SK-N-SH (cell line): ENCODE measurements at places on chromosomes 1 and 21. TPM values are rescaled to one million over a fixed set of nuclear protein-coding genes. Genes with fewer than 3 reads are reported as not detected.

GRCh38 chr1:171852272-171852671 is 11.0 kb downstream of the DNM3 start:
- no peak for DNase-seq
- no peaks in the 10 kb centered on the region for H3K36me3 ChIP-seq
- H3K27ac ChIP-seq, result no peak overlapping the region
- no peak overlapping the region for H3K4me3 ChIP-seq

DNA sequence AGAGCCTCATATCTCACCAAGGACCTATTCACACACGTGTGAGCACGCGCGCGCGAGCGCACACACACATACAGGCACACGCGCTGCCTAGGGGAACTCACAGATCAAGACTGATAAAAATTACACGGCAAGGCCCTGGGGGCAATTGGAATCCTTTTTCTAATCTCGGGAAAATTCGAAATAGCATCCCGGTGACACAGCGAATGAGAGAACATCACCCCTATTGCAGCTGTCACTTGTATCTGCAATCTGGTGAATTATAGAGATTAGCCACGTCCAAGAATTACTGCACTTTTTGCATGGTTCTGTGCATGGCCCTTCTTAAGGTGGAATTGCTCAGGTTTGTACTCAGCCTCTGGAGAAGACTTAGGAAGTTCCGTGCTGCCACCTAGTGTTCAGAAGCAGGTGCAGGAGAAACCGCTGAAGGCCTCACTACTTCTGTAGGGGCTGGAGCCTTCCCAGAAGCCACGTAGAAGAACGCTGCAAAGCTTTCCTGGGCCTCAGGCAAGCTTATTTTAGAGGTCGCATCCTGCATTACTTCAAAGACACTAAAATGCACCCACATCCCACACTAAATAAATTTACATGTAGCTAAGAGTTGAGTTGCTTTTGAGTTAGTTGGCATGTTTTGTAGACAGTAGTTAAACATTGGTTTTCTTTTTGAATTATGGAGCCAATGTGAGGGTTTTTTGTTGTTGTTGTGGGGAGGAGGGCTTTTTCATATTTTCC is 229.2 kb upstream of the CAMK1G start:
- no peaks in the 10 kb centered on the region for H3K36me3 ChIP-seq
- no peaks in the 10 kb centered on the region for H3K27me3 ChIP-seq
- peak; percentile 68 for DNase-seq
- no peak overlapping the region for H3K4me3 ChIP-seq
- H3K27ac ChIP-seq, result no peak overlapping the region

Gene PTPRF
- 67.6 and 72.7 TPM in 2 replicates for polyA plus RNA-seq

Gene IL19
- not detected in 2 replicates for polyA plus RNA-seq

Gene LDLRAD2
- polyA plus RNA-seq, result 0.02 TPM in 1 of 2 replicates, not detected in the other

DNA sequence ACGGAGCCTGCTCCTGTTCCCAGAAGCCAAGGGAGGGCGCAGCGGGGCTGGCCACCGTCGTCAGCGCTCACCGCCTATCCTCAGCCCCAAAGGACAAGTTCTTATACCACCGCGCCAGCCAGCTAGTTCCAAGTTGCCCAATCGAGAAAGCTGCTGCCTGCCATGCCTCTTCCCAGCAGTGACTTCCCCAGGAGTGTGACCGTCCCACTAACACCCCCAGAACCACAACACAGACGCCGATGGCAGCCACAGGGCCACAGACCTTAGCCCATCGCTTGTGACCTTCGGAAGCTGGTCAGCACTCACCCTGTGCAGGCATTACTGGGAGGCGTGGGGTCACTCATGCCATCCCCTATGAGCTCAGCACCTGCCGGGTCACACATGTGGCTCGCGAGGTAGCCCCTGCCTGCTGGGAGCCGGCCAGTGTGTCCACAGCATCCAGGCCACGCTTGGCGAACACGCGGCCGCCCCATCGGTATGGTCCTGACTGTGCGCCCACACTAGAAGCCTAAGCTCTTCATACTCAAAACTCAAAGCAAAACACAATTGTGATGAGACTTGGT is 20.1 kb downstream of the NADK start:
- DNase-seq, result no peak
- peaks cover 61% of the 10 kb centered on the region; the same call in 1 of the 2 replicates for H3K36me3 ChIP-seq
- no peak overlapping the region for H3K27ac ChIP-seq
- H3K4me3 ChIP-seq, result no peak overlapping the region
- no peaks in the 10 kb centered on the region for H3K27me3 ChIP-seq

DNA sequence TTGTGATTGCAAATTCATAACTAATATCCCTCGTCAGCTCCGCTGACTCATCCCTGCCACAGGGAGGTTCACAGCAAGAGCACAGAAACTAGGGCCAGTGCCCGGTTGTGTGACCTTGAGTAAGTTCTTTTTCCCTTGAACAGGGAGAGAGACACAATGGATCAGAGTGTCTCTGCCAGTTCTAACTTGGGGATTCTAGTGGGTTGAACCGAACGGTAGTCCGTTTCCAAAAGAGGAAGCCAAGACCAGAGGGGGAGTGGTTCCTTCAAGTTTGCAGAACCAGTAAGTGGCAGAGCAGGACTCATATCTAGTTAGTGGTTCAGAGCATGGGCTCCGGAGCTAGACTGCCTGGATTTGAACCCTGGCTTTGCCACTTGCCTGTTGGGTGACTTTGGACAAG is 4.9 kb upstream of the SHISA4 start:
- H3K27ac ChIP-seq, result peak overlapping the region; percentile 31; the same call in 1 of the 2 replicates
- no peak overlapping the region for H3K4me3 ChIP-seq
- no peak for DNase-seq
- H3K4me1 ChIP-seq, result peaks cover 45% of the 10 kb centered on the region
- H3K36me3 ChIP-seq, result peaks cover 2% of the 10 kb centered on the region
